ENCODE measurements at places on chromosomes 16 and 17. TPM values are rescaled to one million over a fixed set of nuclear protein-coding genes. Genes with fewer than 3 reads are reported as not detected.
A peak's percentile ranks its signal among the peaks of the same experiment; 100 is the strongest.

GRCh38 chr17:4154201-4154600, 11.2 kb downstream of the CYB5D2 start:
- no peak for DNase-seq
- H3K36me3 ChIP-seq, result no peaks in the 10 kb centered on the region
- H3K27ac ChIP-seq, result no peak overlapping the region
- H3K27me3 ChIP-seq, result no peaks in the 10 kb centered on the region

DNA sequence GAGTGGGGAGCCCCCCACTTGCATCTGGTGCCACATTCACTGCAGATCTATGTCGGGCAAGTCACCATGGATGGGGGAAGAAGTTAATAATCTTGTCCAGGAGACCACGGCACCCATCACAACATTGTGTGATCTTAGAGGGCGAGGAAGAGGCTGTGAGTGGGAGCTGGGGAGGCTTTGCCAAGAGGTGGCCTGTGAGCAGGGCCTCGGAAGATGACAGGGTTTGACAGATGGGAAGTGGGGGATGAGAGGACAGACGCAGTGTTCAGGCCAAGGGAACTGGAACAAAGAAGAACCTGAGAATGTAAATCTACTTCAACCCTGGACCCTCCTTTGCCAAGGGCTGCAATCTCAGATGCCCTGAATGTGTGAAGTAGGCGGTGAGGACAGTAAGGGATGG, 12.4 kb downstream of the ACE start:
- H3K27ac ChIP-seq, result no peak overlapping the region
- H3K4me1 ChIP-seq, result no peaks in the 10 kb centered on the region
- H3K27me3 ChIP-seq, result no peaks in the 10 kb centered on the region
- no peak for DNase-seq
- no peak overlapping the region for H3K4me3 ChIP-seq
- H3K36me3 ChIP-seq, result no peaks in the 10 kb centered on the region

GRCh38 chr17:32954477-32954876, 26.5 kb downstream of the TMEM98 start:
- no peaks in the 10 kb centered on the region for H3K36me3 ChIP-seq
- DNase-seq, result no peak
- H3K4me1 ChIP-seq, result peaks cover 8% of the 10 kb centered on the region
- H3K27me3 ChIP-seq, result no peaks in the 10 kb centered on the region
- no peak overlapping the region for H3K4me3 ChIP-seq

GRCh38 chr17:50893183-50893993, 27.2 kb upstream of the TOB1 start:
- peak; percentile 22 for DNase-seq
- no peak overlapping the region for H3K27ac ChIP-seq
- no peak overlapping the region for H3K4me3 ChIP-seq

DNA sequence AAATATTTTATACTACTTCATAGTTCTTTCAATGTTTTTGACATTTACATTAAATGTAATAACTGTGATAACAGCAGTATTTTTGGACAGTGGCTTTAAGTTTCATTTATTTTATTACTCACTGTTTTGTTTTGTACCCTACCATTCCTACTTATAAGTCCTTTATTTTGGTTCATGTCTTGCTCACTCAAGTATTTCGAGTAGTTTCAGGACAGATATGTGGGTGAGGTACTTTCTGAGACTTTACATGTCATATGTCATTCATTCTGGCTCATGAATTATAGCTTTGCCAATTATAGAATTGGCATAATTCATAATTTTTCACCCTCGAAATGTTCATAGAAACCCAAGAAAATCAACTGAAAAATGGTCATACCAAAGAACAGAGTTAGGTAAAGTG, 44.4 kb downstream of the PIK3R5 start:
- peaks cover 21% of the 10 kb centered on the region for H3K4me1 ChIP-seq
- no peaks in the 10 kb centered on the region for H3K27me3 ChIP-seq
- no peak for DNase-seq
- no peak overlapping the region for H3K4me3 ChIP-seq

- H3K27ac ChIP-seq, result peak overlapping the region; percentile 100
- peaks cover 72% of the 10 kb centered on the region for H3K4me1 ChIP-seq
- H3K36me3 ChIP-seq, result peaks cover 7% of the 10 kb centered on the region
- no peaks in the 10 kb centered on the region for H3K27me3 ChIP-seq
- H3K4me3 ChIP-seq, result no peak overlapping the region
These were observed 9.7 kb downstream of the VASN start for GRCh38 chr16:4381072-4381934.

DNA sequence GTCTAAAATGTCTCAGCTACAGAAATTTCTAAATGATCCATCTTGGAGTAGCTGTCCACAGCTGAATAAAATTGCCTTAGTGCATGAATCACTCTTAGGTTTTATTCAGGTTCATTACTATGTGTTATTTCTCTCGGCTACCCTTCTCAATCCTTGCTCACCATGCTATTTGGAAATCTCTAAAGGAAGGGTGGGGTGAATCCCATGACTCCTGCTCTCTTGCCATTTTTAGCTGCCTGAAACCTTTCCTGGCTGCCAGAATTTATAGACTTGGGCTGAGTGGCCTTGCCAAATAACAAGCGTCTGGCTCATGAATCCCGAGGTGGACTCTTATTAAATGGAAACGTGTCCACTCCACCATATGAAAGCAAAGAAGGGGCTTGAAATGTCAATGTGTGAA, 936.1 kb upstream of the SOX9 start:
- peaks cover 32% of the 10 kb centered on the region for H3K4me1 ChIP-seq
- H3K27ac ChIP-seq, result no peak overlapping the region
- no peak overlapping the region for H3K4me3 ChIP-seq
- H3K27me3 ChIP-seq, result no peaks in the 10 kb centered on the region

- no peak overlapping the region for H3K27ac ChIP-seq
- H3K27me3 ChIP-seq, result no peaks in the 10 kb centered on the region
- no peak overlapping the region for H3K4me3 ChIP-seq
- no peaks in the 10 kb centered on the region for H3K36me3 ChIP-seq
These were observed 92.3 kb downstream of the PITPNC1 start for GRCh38 chr17:67469208-67469980.

DNA sequence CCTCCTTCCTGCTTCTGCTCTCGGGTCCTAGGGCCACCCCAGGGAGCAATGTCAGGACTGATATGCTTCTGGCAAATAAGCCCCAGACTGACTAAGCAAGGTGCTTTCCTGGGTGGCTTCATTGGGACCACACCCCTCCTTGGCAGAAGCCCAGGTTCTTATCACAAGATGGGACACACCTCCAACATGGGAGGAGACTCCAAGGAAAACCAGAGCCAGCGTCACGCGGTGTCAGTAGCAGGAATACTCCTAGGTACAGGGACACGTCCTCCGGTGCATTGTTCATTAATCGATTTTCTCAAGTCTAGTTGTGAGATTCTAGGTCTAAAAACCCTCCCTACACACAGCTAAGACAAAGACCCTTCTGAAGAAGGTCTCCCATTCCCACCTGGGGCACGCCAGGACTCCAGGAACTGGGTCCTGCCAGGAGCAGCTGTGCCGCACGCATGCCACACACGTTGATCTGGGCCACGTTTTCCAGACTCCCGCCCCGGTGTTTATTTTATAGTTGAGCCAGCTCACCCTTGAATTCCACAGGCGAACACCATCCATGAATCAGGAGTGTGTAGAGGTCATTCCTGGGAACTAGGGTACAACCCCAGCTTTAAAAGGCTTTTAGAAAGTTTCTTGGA, 30.8 kb downstream of the FA2H start:
- H3K27ac ChIP-seq, result no peak overlapping the region
- no peaks in the 10 kb centered on the region for H3K27me3 ChIP-seq
- H3K36me3 ChIP-seq, result no peaks in the 10 kb centered on the region
- no peak overlapping the region for H3K4me3 ChIP-seq
- H3K4me1 ChIP-seq, result peaks cover 5% of the 10 kb centered on the region

GRCh38 chr17:266219-266618, 84.8 kb upstream of the DOC2B start:
- H3K4me3 ChIP-seq, result no peak overlapping the region
- no peak overlapping the region for H3K27ac ChIP-seq
- no peaks in the 10 kb centered on the region for H3K27me3 ChIP-seq

DNA sequence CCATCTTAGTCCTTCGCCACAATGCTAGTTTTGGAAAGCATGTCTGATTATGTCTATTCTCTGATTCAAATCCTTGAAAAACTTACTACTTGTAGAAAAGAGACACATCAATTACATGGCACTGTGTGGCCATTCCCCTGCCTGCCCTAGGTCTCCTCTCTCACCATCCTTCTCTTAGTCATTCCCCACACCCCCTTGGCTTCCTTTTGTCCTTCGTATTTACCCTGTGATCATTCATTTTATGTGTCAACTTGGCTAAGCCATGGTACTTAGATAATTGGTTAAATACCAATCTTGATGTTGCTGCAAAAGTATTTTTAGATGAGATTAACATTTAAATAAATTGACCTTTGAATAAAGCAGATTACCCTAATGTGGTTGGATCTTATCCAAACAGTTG, 122.9 kb upstream of the CDH11 start:
- no peaks in the 10 kb centered on the region for H3K27me3 ChIP-seq
- H3K36me3 ChIP-seq, result no peaks in the 10 kb centered on the region
- DNase-seq, result no peak
- no peak overlapping the region for H3K27ac ChIP-seq
- no peak overlapping the region for H3K4me3 ChIP-seq
- H3K4me1 ChIP-seq, result peaks cover 4% of the 10 kb centered on the region

DNA sequence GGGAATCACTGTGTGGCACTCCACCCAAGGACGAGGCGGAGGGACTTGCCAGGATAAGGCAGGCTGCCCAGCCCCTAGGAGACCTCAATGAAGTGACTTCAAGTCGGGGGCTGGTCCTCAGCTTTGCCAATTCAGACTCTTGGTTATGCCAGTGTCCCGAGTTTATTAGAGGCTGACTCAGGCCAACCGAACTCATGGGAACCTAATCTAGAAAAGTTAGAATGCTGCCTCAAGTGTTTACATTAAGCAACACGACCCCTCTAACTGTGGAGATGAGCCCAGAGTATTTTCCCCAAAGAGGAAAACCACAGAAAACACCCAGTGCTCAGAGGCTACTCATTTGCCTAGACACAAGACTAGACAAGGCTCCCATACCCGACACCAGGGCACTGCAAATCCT, 1.1 kb upstream of the TEKT3 start:
- no peak overlapping the region for H3K27ac ChIP-seq
- peaks cover 10% of the 10 kb centered on the region for H3K27me3 ChIP-seq
- peak; percentile 43 for DNase-seq
- peaks cover 17% of the 10 kb centered on the region for H3K4me1 ChIP-seq

GRCh38 chr16:1919327-1919998, 1.2 kb upstream of the HS3ST6 start:
- no peak overlapping the region for H3K4me3 ChIP-seq
- H3K36me3 ChIP-seq, result no peaks in the 10 kb centered on the region
- no peak for DNase-seq
- peaks cover 69% of the 10 kb centered on the region for H3K27me3 ChIP-seq
- H3K4me1 ChIP-seq, result no peaks in the 10 kb centered on the region

DNA sequence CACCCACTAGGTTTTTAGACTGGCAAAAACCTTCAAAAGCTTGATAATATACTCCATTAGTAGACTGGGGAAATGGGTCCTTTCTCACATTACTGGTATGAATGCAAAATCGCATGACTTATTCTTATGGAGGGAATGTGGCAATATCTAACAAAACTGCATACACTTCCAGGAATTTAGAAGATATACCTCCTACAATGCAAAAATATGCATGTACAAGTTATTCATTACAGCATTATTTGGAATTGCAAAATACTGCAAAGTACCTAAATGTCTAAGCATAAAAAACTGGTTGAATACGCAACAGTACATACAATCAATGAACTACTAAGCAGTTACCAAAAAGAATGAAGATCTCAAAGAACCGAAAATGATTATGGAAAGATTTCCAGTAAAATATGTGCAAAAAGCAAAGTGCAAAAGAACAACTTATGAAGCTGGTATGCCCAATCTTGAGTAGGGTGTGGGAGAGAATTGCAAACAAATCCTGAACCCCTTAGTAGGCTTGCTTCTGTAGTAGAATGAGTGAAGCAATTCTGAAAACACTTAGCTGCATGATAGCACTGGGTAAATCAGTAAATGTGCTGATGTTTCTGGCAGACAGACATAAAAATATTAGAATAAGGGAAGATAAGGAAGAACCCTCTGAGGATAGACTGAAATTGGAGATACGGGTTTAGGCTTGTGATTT, 180.1 kb downstream of the PARN start:
- H3K36me3 ChIP-seq, result no peaks in the 10 kb centered on the region
- H3K27me3 ChIP-seq, result no peaks in the 10 kb centered on the region
- peaks cover 33% of the 10 kb centered on the region for H3K4me1 ChIP-seq
- no peak overlapping the region for H3K4me3 ChIP-seq
- DNase-seq, result peak; percentile 56
- no peak overlapping the region for H3K27ac ChIP-seq

- H3K27me3 ChIP-seq, result no peaks in the 10 kb centered on the region
- DNase-seq, result no peak
- peaks cover 34% of the 10 kb centered on the region for H3K4me1 ChIP-seq
- H3K36me3 ChIP-seq, result no peaks in the 10 kb centered on the region
- peak overlapping the region; percentile 96 for H3K27ac ChIP-seq
These were observed 110.3 kb downstream of the BANP start for GRCh38 chr16:88061346-88062110.

DNA sequence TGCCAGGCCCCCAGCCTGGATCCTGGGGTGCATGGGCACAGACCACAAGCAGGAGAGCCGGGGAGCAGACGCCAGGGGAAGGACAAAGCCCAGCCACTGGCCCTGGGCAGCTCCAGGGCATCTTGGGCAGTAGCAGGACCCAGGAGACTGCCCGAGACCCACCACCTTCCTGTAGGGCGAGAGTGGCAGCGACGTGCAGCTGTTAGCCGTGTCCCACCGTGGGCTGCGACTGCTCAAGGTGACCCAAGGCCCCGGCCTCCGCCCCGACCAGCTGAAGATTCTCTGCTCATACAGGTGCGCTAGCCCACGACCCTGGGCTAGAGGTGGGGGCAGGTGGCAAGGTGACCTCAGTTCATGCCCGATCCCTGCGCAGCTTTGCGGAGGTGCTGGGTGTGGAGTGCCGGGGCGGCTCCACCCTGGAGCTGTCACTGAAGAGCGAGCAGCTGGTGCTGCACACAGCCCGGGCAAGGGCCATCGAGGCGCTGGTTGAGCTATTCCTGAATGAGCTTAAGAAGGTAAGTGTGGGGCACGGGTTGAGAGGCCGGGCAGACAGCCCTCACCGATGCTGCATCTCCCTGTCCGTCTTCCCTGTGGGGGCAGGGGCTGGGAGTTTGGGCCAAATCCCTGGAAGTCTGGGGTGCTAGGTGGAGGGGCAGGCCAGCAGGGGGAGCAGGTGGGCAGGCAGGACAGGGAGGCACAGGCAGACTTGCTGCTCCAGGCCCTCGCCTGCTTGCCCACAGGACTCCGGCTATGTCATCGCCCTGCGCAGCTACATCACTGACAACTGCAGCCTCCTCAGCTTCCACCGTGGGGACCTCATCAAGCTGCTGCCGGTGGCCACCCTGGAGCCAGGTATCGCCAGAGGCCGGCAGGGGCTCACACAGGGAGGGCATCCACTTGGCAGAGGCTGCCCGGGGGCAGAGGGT, 13.5 kb upstream of the SMIM5 start:
- no peaks in the 10 kb centered on the region for H3K36me3 ChIP-seq
- no peaks in the 10 kb centered on the region for H3K27me3 ChIP-seq
- no peak overlapping the region for H3K4me3 ChIP-seq
- no peaks in the 10 kb centered on the region for H3K4me1 ChIP-seq
- peak; percentile 50 for DNase-seq
- no peak overlapping the region for H3K27ac ChIP-seq

GRCh38 chr17:10661437-10661836, 4.3 kb upstream of the MYH3 start:
- H3K27ac ChIP-seq, result no peak overlapping the region
- DNase-seq, result no peak
- H3K27me3 ChIP-seq, result no peaks in the 10 kb centered on the region

- H3K36me3 ChIP-seq, result no peaks in the 10 kb centered on the region
- no peak overlapping the region for H3K27ac ChIP-seq
- no peak overlapping the region for H3K4me3 ChIP-seq
These were observed 103.7 kb upstream of the GNAO1 start for GRCh38 chr16:56087626-56088025.

Gene C1QL1
- total RNA-seq, result 0.86 TPM

Gene KRTAP9-4
- not detected for total RNA-seq

Gene PDE6G
- total RNA-seq, result not detected

Gene OR3A3
- not detected for total RNA-seq

Gene ZNF469
- total RNA-seq, result 2.6 TPM
